ENCODE measurements at places on chromosomes 16 and 17. TPM values are rescaled to one million over a fixed set of nuclear protein-coding genes. Genes with fewer than 3 reads are reported as not detected.

DLX3 gene
- not detected for total RNA-seq

SEC14L5 gene
- 4.6 TPM for total RNA-seq

CCL3 gene
- 42.9 TPM for total RNA-seq

CDH8 gene
- 7.0 TPM for total RNA-seq

BAHCC1 gene
- 69.6 TPM for total RNA-seq

GRCh38 chr17:27494192-27495091 lies 38.2 kb downstream of the KSR1 start:
- DNase-seq: peak; percentile 45

GRCh38 chr16:86718118-86718517 lies 139.8 kb downstream of the FOXL1 start:
- no peak for DNase-seq

Data from thoracic aorta (tissue), 2 donors.